ENCODE measurements at places on chromosomes 16 and 17. TPM values are rescaled to one million over a fixed set of nuclear protein-coding genes. Genes with fewer than 3 reads are reported as not detected.

The CES3 gene
- total RNA-seq, result 1.8 TPM

The KRTAP2-1 gene
- total RNA-seq, result not detected

The GDE1 gene
- 46.4 TPM for total RNA-seq

The KRT32 gene
- not detected for total RNA-seq

The ZFPM1 gene
- total RNA-seq, result 0.41 TPM

The SALL1 gene
- total RNA-seq, result 0.21 TPM

The ASGR1 gene
- total RNA-seq, result 0.21 TPM

The PROCA1 gene
- 0.21 TPM for total RNA-seq

The HAS3 gene
- total RNA-seq, result 2.3 TPM

The DYNLL2 gene
- total RNA-seq, result 21.6 TPM

The PIRT gene
- total RNA-seq, result 0.82 TPM

The FBXO39 gene
- total RNA-seq, result not detected

The CACNG5 gene
- not detected for total RNA-seq

The KRTAP9-2 gene
- not detected for total RNA-seq

The GPRC5C gene
- total RNA-seq, result 66.4 TPM

The INO80E gene
- total RNA-seq, result 38.1 TPM

The TLCD2 gene
- total RNA-seq, result 4.3 TPM

The DNAH3 gene
- total RNA-seq, result 1.7 TPM

The WIPF2 gene
- 6.9 TPM for total RNA-seq

The SOX15 gene
- total RNA-seq, result 9.6 TPM

The CCL18 gene
- not detected for total RNA-seq

The CCL2 gene
- total RNA-seq, result 11.3 TPM

The CD300LB gene
- total RNA-seq, result 0.31 TPM

The ADAMTS18 gene
- 9.2 TPM for total RNA-seq

The CDH3 gene
- total RNA-seq, result 16.3 TPM

The KRT9 gene
- total RNA-seq, result not detected

The NPIPA3 gene
- total RNA-seq, result not detected

The CAPN15 gene
- 23.7 TPM for total RNA-seq

The PPP4C gene
- 72.4 TPM for total RNA-seq

The CD300LF gene
- total RNA-seq, result 3.3 TPM

The CRYM gene
- total RNA-seq, result 4.2 TPM

The TSNAXIP1 gene
- 1.1 TPM for total RNA-seq

The NR1D1 gene
- total RNA-seq, result 2.4 TPM

The ARHGDIG gene
- total RNA-seq, result 1.7 TPM

The CD300H gene
- not detected for total RNA-seq

The DPEP3 gene
- not detected for total RNA-seq

The ABCC11 gene
- 0.41 TPM for total RNA-seq

Measured in tongue (tissue), 3 donors.